ENCODE measurements at places on chromosomes 13 and 19.

DNA sequence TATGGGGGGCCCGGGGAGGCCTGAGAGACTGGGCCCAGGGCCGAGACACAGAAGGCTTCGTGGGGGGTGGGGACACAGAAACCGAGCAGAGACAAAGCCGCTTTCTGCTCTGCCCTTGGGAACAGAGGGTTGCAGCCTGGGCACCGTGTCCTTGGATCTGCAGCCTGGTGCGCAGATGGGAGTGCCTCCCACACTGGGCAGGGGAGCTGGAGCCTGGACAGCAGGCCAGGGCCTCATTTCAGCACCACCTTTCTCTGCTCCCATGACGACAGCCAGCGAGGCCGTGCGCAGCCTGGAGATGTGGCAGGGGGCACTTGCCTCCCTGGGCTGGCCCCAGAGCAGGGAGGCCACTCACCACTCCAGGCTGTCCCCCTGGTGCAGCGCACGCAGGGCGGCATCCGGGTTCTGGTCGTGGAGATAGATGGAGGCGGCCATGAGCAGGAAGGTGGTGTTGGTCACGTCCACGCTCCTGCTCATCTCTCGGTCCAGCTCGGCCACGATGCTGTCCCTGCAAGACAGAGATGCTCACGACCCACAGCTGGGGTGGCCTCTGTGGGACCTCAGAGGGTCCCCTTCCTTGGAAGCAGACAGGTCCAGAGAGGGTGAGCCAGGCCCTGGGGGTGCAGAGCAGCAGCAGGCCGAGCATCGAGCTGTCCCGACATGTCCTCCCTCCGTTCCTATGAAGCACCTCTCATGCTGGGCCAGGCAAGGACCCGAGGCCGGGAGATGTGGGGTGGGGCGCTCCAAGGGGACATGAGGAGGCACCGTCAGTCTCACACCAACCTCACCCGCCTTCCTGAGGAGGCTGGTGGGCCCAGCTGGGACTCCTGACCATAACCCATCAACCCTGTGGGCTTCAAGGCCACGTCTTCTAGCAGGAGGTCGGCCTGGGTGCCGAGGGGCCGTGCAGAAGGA is 10.9 kb upstream of the CERS1 start:
- DNase-seq, result no peak

GRCh38 chr13:92984151-92984550 is 242.5 kb upstream of the GPC6 start:
- DNase-seq, result no peak

DNA sequence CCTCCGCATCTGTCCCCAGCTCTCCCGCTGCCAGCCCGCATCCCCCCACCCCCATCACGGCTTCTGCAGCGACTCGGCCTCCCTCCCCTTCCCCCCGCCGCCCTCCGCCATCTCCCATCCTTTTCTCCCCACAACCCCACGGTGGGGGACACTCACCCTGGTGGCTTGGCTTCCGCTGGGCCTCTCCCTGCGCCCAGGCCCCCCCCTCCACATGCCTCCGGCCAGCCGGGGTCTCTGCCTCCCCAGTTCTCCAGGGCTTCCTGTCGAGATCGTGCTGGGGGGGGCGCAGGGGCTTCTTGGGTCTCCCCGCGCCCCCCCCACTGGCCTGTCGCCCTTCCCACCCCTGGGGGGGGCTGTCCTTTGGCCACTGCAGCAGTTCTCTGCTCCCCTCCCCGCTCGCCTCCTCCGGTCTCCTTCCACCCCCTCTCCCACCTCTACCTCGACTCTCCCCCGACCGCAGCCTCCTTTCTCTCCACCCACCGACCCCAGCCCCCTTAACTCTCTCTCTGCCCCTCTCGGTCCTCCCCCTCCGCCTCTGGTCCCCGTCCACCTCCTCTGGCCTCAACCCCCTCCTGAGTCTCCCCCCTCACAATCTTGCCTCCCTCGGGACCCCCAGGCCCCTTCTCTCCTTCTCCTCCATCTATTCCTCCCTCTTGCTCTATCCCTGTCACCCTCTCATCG is 17.1 kb downstream of the LRRC4B start:
- DNase-seq, result no peak

DNA sequence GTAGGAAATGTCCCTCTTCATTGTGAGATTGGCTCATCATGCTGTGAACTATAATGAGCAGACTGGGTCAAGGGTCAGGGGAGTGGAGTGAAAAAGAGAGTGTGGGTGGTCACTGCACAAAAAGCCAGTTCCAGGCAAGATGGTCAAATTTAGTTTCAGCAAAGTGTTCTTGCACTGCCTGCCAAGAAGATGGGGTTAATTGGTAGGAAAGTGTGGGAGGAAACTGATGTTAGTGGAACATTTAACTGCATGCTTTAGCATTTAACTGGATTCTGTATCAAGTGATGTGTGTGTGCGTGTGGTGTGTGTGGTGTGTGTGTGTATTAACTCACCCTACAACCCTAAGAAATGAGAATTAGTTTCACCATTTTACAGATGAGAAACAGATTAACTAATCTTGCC is 131.6 kb downstream of the COG6 start:
- no peak for DNase-seq

DNA sequence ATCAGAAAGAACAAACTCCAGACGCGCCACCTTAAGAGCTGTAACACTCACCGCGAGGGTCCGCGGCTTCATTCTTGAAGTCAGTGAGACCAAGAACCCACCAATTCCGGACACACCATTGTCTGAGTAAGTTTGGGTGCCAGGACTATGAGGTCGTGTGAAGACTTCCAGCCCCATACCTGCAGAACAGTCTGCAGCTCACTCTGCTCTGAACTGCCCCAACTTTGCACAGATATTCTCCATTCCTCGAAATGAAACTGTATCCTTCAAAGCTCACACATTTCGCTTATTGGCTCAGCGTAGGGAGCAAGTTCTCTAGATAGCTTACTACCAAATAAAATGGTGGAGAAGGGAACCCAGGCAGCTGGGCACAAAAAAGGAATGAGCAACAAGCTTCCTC is 2.6 kb upstream of the CYP4F2 start:
- no peak for DNase-seq
